ENCODE measurements at places on chromosomes 7 and 10.

DNA sequence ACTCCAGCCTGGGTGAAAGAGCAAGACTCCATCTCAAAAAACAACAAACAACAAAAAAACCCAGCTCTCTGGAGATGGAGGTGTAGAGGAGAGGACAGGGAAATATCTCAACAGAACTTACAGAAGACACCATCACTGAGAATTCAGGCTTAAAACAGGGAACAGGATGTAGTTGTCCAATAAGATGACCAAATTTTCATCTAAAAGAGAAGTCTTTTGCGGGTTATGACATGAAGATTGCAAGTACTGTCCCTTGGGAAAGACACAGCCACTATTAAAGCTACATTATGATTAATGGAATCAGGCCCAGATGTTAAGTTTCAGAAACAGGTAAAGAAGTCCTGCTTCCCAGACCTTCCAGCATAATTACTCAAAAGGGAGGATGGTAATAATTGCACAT is 235.2 kb upstream of the NRP1 start:
- DNase-seq = peak; percentile 77

DNA sequence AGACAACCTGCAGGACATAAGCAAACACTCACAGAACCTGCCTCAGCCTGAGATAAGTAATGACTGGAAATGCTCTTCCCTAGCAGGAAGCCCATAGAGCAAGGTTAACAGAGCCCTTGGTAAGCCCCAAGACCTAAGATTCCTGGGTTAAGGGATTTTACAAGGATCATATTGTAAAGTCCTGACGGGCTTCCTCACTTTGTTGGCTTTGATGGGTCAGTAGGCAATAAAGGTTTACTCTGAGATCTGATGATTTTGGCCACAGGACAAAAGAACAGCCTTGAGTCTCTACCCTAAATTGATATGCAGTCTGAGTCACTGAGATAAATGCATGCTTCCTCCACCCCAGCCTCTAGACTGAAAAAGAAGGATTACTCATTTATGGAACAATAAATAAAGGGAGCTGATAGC is 270.8 kb downstream of the HTR7 start:
- DNase-seq = no peak

- no peak for DNase-seq
These were observed 220.9 kb upstream of the KMT2E start for GRCh38 chr7:104793066-104793465.

- no peak for DNase-seq
These were observed 432.2 kb downstream of the DPP6 start for GRCh38 chr7:154484406-154484805.

GRCh38 chr7:110417611-110418010 is 673.3 kb upstream of the LRRN3 start:
- no peak for DNase-seq

GRCh38 chr7:8591289-8591688 is 157.9 kb downstream of the NXPH1 start:
- DNase-seq = no peak

DNA sequence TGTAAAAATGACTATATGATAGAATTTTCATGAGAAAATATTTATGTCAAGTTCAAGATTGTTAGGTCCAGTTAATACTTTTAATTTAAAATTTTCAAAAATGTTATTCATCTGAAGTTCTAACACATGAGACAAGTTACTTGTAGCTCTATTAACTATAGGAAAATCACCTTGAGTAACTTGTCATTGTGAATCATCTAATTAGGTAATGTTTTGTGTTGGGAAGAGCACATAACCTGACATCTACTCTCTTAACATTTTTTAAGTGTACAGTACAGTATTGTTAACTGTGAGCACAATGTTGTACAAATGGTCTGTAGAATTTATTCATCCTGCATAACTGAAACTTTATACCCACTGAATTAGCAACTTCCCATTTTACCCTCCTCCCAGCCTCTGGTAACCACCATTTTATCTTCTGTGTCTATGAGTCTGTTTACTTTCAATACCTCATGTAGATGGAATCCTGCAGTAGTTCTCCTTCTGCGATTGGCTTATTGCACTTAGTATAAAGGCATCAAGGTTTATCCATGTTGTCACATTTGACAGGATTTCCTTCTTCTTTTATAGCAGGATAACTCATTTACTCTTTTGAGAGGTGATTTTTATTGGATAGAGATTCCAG is 54.6 kb downstream of the ARL4A start:
- DNase-seq = no peak

GRCh38 chr10:17290226-17290625 is 62.2 kb downstream of the VIM start:
- DNase-seq = no peak

- no peak for DNase-seq
These were observed 299.3 kb downstream of the GRM8 start for GRCh38 chr7:126953461-126953860.

GRCh38 chr10:68594405-68594804 is 34.3 kb downstream of the TET1 start:
- DNase-seq = no peak

DNA sequence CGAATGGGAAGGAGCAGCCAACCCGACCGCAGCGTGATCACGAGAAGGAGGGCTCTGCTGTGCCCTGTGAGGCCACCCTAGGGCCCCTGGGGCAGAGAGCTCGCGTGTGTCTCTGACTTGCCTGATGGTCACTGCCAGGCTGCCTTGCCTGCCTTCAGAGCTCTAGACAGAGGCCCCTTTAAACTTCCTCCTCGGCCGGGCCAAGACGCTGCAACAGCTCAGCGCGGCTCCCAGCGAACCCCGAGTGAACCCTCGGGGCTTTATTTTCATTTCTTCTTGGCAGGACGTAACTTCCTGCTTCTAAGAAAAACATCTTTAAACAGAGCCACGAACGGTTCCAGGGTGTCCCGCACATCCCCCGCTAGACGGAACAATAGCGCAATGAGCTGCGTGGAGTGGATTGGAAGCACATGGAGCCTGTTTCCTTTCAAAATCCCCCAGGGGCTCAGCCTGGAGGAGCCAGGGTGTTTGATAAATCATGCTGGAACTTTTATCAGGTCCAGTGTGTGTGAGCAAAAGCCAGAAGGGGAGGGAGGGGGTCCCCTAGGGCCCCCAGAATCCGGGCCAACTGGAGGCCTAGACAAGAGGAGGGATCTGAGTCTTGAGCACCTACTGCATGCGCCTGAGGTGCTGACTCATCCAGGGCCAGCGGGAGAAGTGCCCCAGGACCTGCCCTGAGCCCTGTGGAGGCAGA is 134.1 kb upstream of the GDF10 start:
- peak; percentile 89 for DNase-seq

GRCh38 chr10:508726-509125 is 180.7 kb downstream of the DIP2C start:
- DNase-seq = no peak

DNA sequence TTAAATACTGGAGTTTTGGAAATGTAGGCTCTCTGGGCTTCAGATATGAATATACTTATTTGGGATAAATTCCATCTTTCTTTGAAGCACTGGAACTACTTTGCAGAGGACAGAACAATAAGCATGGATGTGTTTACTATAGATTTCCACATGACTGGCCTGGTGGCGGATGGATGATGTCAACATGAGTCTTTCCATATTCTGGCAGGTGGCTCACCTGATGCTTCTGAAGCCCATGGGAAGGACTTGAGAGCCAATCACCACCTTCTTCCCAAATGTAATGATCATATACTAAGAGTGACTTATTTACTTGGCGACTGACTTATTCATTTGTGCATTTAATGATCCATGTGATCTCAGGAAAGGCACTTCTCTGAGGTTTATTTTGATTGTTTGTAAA is 110.5 kb downstream of the FANK1 start:
- DNase-seq = no peak

- no peak for DNase-seq
These were observed 72.1 kb upstream of the TNRC18 start for GRCh38 chr7:5495581-5496375.

- no peak for DNase-seq
These were observed 568.7 kb upstream of the LRRN3 start for GRCh38 chr7:110522061-110522760.

DNA sequence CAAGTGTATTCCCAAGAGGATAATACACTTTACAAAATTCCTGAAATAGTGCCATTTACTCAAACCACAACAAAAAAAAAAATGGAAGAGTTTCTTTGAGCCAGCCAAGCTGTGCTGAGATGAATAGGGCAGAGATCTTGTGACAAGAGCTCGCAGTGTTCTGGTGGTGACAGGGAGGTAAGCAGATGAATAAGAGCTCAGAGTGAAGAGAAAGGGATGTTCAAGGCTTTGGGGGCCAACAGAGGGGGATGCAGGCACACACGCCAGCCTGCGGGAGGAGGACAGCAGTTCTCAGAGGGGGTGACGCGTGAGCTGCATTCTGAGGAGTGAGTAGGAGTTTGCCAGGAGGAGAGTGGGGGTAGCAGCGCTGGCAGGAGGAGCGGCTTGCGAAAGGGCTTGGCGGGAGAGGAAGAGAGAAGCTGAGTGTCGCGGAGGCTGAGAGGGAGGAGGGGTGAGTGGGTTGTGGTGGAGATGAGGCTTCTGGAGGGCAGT is 194.4 kb upstream of the IMMP2L start:
- DNase-seq = peak; percentile 49

DNA sequence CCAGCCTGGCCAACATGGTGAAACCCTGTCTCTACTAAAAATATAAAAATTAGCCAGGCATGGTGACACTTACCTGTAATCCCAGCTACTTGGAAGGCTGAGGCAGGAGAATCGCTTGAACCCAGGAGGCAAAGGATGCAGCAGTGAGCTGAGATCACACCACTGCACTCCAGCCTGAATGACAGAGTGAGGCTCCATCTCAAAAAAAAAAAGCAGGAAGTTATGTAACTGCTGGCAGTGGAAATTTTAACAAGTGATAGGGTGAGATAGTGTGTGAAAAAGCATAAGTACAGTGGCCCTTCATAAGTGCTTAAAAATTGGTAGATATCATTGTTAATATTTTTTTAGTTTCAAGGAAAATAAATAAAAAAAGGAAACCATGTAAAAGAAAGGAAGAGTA is 12.3 kb downstream of the AKR1C3 start:
- DNase-seq = no peak

GRCh38 chr10:7263616-7264015 is 147.2 kb downstream of the SFMBT2 start:
- no peak for DNase-seq

GRCh38 chr10:90222939-90223338 is 521.5 kb downstream of the KIF20B start:
- no peak for DNase-seq

DNA sequence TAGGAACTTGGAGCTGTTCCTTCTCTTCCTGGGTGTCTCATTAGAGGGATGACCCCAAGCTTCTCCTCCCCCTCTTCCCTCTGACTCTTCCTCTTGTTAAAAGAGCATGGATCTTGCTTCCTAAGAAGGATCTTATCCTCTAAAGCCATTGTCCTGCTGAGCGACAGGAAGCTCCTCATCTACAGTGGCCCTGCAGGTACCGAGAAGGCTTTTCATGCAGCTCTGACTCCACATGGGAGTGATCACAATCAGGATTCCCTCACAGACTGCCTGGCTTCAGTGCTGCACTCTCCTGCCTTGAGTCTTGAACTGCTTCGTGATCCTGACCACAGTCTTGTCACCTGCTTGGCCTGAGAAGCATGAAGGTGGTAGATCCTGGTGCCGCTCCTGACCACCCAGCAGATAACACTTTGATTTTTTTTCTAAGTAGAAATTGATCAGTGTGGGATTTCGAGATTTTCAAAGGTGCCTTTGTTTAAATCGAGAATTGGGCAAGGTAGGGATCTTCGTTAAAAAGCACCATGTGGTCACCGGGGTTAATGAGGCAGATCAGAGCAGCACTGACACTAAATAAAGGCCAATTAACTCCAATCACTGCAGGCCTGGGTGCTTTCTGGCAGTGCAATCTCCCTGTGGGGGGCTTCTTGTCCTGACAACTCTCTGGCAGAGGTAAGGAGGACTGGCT is 376.4 kb downstream of the NRG3 start:
- no peak for DNase-seq

DNA sequence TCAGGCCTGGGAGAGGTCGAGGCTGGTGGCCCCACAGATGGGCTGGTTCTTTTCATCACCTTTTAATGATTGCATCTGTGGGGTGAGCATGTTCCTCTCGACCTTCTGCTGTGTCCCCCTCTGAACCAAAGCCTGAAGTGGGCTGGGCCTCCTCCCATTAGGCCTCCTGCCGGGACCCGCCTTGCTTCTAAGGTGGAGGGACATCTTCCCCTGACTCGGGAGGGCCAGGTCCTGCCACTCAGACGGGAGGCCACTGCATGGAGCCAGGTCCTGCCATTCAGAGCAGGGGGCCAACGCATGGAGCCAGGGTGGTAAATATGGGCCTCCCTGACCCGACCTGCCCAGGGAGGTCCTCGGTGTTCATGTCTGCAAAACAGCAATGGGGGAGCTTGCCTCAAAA is 188.4 kb downstream of the EBF3 start:
- no peak for DNase-seq

DNA sequence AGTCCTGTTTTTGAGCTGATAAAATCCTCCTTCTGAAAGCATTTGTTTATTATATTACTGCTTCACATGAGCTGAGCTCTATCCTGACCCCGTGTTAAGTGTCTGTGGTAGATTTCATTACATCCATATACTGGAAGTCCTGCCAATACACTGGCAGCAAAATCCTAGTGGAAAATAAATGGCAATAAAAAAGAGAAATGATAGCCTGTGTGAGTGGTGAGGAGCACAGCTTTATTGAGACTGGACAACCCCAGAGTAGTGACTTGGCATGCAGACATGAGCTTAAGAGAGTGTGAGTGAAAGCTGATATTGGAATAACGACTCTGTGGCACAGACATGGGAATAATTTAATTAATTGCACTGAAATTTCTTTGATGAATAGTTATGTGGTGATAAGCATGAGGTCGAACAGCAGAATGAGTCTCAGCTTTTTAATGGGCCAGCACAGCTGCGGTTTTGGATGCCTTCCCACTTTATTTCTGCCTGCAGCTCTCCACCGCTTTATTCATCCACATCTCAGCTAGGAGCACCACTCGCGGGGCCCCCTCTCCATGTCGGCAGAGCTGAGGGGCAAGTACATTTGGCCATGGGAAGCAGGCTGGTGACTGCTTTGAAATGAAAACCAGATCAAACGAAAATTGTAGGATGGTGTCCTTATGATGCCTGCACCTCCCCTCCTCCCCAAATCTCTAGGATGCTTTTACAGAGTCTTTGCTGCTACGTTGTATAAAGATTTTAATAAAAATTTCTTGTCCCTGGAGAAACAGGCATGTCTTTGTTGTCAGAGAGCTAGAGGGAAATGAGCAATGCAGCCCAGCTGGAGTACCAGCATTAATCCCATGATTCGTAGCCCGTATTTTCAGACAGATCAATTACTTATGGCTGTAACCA is 494.3 kb downstream of the AUTS2 start:
- DNase-seq = no peak

- no peak for DNase-seq
These were observed 42.8 kb downstream of the NSUN6 start for GRCh38 chr10:18608596-18608995.

- DNase-seq = no peak
These were observed 116.6 kb downstream of the NRP1 start for GRCh38 chr10:33217854-33218253.

DNA sequence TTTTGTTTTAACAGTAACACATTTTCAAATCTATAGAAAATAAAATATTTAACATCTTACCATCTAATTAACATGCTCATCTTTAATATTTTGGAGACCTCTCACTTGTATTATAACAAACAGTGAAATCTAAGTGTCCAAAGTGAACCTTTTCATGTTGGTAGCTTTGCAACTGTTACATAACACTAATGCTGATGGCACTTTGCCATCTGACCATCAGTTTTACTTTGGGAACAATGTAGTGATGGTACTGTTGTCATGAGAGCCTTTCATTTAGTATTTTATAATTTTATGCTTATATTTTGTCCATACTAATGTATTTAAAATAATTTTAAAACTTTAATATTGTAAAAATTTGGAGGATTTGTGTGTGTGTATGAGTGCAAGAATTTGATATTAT is 1017.0 kb upstream of the KCND2 start:
- no peak for DNase-seq
